ENCODE measurements at places on chromosomes 4 and X.
A peak's percentile ranks its signal among the peaks of the same experiment; 100 is the strongest.

GRCh38 chr4:140252141-140252741 lies 98.3 kb upstream of the MAML3 start:
- no peak for DNase-seq

GRCh38 chr4:146059865-146060264 lies 115.7 kb upstream of the LSM6 start:
- no peak for DNase-seq

- DNase-seq: no peak
Observed at GRCh38 chr4:12932203-12932788, 551.8 kb downstream of the RAB28 start.

- peak; percentile 65 for DNase-seq
Observed at GRCh38 chrX:8841911-8842310, 40.7 kb upstream of the FAM9A start.

GRCh38 chr4:2785613-2786012 lies 7.3 kb upstream of the SH3BP2 start:
- DNase-seq: no peak

- no peak for DNase-seq
Observed at GRCh38 chr4:182764137-182764536, 153.0 kb downstream of the DCTD start.
